Lung microvascular endothelial cell (primary cell): ENCODE measurements at places on chromosomes 7 and 10.

DNA sequence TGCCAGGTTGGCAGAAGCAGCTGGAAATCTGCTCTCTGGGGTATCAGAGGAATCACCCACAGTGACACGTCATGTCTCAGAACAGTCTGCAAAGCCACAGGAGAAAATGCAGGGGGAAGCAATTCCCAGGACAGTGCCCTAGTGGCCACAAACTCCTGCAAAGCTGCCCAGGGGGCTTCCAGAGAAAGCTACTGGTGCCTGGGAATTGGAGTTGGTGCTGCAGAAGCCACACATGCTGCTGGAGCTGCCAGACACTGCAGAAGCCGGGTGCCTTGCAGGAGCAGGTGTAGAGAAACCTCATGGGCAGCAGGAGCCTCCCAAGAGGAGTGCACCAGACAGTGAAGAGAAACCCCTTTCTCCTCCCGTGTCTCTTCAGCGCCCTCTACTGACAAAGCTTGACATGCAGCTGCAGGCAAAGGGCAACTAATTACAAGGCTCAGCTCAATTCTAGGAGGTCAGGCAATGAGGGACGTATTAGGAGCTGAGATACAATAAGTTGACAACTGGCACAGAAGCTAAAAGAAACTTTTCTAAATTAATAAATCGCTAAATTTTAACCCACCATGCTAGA lies 30.2 kb upstream of the NUB1 start:
- DNase-seq: no peak

DNA sequence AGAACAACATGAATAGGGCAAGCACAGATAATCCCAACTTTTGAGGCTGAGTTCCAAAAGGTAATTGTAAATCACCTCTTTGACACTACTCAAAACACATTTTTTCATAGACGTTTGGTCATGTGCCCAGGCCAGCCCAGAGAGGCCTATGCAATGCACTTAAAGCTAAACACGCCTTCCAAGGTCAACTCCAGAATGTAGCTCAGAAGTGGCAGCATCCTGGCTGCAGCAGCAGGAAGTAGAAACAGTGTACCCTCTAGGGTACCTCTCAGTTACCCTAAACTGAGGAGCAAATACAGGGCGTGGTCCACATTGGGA lies 58.7 kb downstream of the OSBPL3 start:
- DNase-seq: peak; percentile 89

DNA sequence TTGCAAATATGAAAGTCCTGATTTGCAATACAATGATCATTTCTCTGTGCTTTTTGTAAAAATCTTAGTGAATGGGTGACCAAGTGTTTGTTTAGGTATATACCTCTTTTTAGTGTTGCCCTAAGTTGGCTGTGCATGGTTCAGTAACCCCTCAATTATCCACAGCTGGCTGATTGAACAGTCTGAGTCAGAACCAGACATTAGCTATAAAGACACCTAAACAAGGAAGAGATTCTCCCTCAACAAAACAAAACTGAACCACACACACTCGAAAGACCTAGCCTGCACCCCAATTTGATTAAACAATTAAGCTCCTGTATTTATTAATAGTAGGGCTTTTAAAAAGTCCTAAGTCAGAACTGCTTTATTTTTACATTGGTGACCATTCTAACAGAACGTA lies 2.8 kb downstream of the RSBN1L start:
- DNase-seq: peak; percentile 12

DNA sequence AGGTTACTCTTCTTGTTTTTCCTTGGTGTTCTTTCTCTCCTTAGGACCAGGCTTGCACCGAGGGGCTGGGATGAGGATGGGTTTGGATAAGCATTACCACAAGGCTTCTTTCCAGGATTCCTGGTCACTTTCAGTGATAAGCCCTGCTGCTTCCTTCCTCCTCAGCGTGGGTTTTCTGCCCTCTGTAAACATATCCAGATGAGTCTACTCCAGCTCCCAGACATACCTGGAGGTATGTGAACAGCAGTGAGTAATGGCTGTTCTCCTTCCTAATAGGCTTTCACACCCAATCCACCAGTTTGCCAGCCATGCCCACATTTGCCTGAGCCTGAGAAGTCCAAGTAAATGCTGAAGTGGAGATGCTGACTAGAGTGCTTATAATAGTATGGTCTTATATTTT lies 229.8 kb upstream of the YAE1 start:
- no peak for DNase-seq

- no peak for DNase-seq
These were observed 41.9 kb downstream of the DRGX start for GRCh38 chr10:49353895-49354566.

DNA sequence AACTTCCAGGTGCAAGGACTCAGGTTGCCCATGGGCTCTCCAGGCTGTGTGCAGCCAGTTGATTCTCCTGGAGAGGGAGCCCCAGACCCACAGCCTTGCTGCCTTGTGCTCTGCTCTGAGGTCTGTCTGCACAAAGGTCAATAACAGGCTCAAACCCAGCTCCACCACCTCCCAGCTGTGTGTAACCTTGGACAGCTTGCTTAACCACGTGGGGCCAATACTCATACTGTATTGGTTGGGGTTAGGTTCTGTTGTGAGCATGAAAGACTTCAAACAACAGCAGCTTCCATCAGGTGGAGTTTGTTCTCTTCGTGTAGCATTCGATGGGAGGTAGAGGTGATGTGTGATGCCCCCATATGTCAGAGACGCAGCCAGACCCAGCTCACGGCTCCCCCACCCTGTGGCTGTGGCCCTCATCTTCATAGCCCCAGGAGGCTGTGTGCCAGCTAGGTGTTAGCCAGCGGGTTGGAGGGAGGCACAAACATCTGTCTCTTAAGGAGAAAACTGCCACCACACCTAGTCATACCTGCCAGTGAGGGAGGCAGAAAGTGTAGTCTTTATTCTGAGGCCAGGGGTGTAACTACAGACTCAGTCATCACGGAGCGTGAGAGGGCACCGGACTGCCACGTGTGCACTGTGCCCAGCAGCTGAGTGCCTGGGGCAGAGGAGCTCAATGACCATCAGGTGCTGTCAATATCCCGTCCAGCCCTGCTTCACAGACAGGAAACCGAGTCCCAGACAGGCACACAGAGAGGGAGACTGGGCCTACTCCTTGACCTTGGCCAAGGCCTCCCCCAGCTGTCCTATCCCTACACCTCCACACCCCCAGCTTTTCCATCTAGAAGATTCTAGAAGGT lies 8.1 kb upstream of the POLD2 start:
- no peak for DNase-seq

DNA sequence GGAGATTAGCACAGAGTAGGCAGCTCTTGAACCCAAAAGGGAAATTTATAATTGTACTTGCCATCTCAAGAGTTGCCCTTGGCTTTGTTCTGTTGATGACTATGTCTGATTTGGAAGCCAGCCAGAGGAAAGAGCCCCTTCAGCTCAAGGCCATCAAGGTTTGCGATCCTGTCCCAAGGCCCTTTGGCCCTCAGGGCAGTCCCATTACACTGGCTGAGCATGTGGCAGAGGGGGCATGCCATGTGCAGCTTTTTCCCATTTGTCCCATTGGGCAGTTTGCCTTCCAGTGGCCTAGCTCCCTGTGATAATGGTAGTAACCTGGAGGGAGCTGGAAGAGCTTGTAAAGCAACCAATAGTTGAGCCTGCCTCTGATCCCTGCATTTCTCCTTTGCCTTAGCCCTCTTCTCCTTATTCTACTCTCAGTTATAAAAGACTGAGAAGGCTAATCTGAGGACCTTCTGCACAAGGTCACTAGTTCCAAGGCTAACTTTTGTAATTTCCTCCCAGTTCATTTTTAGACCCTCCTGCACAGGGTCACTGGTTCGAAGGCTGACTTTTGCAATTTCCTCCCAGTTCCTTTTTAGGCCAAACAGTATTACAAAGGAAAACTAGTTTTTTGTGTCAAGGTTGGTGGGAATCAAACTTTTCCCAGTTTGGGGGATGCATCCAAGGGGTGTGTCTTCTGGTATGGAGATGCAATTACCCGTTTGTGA lies 31.0 kb upstream of the ARHGAP12 start:
- no peak for DNase-seq

- DNase-seq: no peak
These were observed 97.6 kb upstream of the ITGB1 start for GRCh38 chr10:33055625-33056024.

DNA sequence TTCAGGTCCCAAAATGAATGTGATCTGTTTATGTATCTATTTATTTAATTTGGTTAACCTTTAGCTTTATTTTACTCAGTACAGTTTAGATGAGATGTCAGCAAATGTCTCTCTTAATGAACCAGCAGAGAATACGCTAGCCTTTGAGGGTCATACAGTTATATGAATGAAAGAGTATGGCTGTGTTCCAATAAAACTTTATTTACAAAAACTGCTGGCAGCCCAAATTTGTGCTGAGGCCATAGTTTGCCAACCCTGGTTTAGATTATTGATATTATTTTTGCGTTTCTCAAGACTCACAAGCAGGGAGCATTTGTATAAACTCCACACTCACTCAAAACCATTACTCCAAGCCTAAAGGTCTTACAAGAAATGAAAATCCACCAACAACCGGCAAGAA lies 323.4 kb upstream of the NRP1 start:
- DNase-seq: no peak

- no peak for DNase-seq
These were observed 1562.0 kb downstream of the REEP3 start for GRCh38 chr10:65083222-65083621.
